ENCODE measurements at places on chromosomes 16 and 17. TPM values are rescaled to one million over a fixed set of nuclear protein-coding genes. Genes with fewer than 3 reads are reported as not detected.

GRCh38 chr17:14306596-14306995 is 5.7 kb downstream of the HS3ST3B1 start:
- no peak overlapping the region for H3K4me3 ChIP-seq
- peaks cover 44% of the 10 kb centered on the region for H3K27me3 ChIP-seq
- H3K36me3 ChIP-seq: no peaks in the 10 kb centered on the region
- no peak for DNase-seq
- H3K27ac ChIP-seq: no peak overlapping the region

- no peaks in the 10 kb centered on the region for H3K36me3 ChIP-seq
- no peak for DNase-seq
- no peak overlapping the region for H3K27ac ChIP-seq
- no peak overlapping the region for H3K4me3 ChIP-seq
Measured at GRCh38 chr16:88817785-88818574, 6.3 kb upstream of the APRT start.

FKBP10 gene
- 226 TPM for total RNA-seq

- no peak for DNase-seq
- no peak overlapping the region for H3K27ac ChIP-seq
- H3K4me1 ChIP-seq: no peaks in the 10 kb centered on the region
- no peak overlapping the region for H3K4me3 ChIP-seq
- no peaks in the 10 kb centered on the region for H3K36me3 ChIP-seq
Measured at GRCh38 chr17:556431-556995, 158.1 kb downstream of the VPS53 start.

MT1F gene
- total RNA-seq: not detected

- DNase-seq: no peak
- no peak overlapping the region for H3K27ac ChIP-seq
- H3K27me3 ChIP-seq: no peaks in the 10 kb centered on the region
- H3K4me1 ChIP-seq: no peaks in the 10 kb centered on the region
Measured at GRCh38 chr16:89020068-89020924, 43.3 kb upstream of the CBFA2T3 start.

UTS2R gene
- total RNA-seq: not detected

KREMEN2 gene
- not detected for total RNA-seq

SMURF2 gene
- 92.0 TPM for total RNA-seq

Measured in uterus (tissue), 4 donors.